ENCODE measurements at places on chromosomes 2 and 18.

DNA sequence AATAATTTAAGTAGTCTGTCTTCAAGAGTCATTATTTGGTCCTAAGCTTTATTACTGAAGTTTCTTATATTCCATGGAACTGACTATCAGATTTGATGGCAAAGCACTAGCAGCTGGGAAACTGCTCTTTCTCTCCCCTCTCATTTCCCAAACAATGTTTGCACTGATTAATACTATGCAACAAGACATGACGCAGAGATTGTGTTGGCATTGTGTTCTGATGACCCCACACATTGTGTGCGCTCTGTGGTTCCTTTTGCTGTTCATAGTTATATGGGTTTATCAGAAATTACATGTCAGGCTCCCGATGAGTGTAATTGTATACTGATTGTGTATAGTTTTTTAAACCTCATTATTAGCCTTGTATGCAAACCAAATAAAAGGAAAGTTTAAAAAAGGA is 331.6 kb upstream of the FANCL start:
- DNase-seq, result no peak

DNA sequence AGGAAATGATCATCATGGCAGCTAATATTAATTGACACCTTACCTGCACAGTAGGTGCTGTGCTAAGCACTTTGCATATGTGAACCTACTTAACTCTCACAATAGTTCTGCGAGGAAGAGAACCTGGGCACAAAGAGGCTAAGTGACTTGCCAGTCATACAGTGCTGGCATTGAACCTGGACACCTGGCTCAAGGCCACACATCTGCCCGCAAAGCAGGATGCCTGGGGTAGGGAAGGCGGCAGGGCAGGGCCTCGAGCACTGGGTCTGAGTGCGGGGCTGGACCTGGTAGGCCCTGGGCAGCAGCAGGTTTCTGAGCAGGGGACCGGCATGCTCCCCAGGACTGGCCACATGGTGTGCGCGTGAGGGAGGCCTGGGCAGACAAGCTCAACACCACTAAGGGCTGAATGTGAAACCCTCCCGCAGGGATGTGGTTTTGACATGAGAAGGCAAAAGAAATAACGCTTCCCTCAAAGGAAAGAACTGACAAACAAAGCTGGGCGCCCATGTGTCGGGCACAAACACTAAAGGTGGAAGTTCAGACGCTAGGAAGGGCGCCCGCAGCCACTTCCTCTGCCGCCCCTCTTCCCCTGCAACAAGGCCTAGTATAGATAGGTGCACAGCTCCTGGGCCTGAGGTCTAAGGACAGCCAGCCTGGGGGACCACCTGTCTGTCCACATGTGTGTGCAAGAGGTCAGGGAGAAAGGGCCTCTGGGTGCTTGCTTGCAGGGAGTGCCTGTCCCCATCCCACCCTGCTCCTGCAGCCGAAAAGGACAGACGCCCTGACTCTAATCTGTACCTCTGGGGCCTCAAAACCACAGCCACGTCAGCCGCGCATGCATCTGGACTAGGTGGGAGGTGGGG is 92.5 kb downstream of the ZFP36L2 start:
- DNase-seq, result peak; percentile 89

- no peak for DNase-seq
These were observed 87.2 kb upstream of the VRK2 start for GRCh38 chr2:57959390-57959789.

- no peak for DNase-seq
These were observed 89.2 kb downstream of the NYAP2 start for GRCh38 chr2:225488743-225489142.

DNA sequence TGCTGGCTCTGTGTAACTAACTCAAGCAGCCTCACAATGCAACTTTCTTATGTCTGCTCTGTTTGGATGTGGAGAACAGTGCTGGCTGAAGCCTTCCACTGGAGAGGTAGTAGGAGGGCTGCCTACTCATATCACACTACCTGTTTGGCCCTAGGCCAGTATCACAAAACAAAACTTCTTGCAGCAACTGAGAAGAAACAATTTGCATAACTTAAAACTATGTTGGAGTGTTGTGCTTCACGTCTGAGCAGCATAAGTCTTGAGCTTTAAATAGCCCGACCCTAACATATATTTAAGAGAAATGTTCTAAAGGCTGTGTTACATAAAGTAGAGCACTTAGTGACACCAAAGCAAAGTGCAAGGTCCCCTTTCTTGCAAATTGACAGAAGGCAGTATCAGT is 204.9 kb upstream of the ACVR2A start:
- no peak for DNase-seq

GRCh38 chr2:173708806-173709205 is 256.4 kb downstream of the SP3 start:
- DNase-seq, result no peak

DNA sequence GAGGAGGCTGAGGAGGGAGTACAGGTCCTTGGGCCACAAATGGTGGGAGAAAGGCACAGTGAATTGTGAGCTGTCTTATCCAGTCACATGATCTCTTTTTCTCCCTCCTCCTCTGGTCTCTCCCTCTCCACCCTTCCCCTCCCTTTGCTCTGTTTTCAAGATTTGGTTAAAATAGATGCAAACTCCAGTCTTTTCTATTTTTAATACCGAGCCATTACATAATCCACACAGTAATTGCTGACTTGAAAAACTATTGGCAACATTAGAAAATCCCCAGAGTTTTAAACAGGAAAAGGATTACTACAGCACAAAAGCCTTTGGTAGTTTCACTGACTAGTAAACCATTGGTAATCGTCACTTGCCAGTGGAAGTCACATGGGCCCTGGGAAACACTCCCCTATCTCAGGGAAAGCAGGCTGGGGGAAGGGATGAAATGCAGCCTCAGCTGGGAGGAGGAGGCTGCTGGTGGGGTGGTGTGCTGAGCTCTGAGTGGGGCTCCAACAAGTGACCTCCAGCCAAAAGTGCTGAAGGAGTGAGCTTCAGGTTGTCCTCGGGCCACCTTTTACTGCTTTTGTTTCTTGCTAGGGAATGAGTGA is 57.4 kb upstream of the PCBP1 start:
- no peak for DNase-seq

DNA sequence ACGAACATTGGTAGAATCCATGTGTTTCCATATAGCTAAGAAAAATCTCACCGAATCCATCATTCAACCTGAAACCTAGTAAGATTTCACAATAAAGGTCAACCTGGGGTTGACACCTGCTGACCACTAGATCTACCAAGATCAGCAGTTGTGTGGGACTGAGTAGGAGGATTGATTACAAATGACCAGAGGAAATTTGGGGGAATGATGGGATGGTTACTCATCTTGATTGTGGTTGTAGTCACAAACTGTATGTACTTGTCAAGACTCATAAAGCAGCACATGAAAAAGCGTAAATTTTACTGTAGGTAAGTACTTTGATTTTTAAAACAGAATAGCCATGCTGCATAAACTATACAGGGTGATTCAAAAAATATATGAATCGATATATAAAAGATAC is 14.7 kb downstream of the DAPL1 start:
- no peak for DNase-seq

- DNase-seq, result no peak
These were observed 95.9 kb downstream of the COL3A1 start for GRCh38 chr2:189069855-189070619.
